ENCODE measurements at places on chromosomes 7 and 10.

GRCh38 chr10:79431428-79431827 lies 14.0 kb downstream of the ZCCHC24 start:
- no peak for DNase-seq

DNA sequence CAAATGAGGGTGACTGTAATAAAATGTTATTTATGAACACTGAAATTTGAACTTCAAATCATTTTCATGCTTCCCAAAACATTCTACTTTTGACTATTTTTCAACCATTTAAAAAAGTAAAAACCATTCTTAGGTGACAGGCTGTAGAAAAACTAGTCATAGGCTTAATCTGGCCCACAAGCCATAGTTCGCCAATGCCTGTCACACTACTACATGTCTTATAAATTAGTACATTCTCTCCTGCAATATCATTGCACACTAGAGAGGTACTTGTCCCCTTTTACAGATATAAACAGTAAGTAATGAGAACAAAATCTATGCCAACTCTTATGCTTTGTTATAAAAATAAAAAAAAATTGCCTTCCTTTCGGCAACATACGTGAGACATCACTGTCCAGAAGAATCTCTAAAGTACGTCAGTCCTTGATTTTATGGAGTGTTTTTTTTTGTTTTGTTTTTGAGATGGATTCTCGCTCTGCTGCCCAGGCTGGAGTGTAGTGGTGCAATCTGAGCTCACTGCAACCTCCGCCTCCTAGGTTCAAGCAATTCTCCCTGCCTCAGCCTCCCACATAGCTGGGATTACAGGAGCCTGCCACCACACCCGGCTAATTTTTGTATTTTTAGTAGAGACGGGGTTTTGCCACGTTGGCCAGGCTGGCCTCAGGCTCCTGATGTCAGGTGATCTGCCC lies 23.2 kb downstream of the UPF2 start:
- DNase-seq = no peak

DNA sequence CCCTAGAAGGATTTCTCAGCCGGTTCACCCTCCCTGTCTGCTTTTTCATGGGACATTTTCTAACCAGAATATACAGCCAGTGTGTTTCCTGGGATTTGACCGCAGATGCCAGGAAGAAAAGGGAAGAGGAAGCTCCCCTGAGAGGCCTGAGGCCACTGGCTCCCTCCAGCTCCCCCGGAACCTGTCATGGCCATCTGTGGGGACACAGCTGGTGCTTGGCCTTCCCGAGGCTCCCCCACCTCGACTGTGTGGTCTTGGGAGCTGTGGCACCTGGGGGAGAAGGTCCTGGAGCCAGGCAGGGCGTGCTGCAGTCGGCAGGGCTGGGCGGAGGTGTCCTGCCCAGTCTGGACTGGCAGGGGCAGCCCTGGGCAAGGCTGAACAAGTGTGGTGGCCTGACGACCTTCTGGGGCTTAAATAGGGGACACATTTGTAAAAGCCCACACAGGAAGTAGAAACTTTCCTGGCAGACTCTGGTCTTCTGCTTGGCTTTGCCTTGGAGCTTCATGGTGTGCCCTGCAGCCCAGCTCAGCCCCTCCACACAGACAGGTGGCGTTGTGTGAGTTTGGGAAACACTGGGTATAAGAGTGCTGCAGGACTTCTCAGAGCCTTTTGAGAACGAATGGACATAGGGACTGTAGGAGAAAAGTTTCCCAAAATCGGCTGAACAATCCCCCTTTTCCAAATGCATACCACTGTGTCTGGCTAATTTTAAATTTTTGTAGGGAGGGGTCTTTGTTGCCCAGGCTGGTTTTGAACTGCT lies 6.8 kb downstream of the BRI3 start:
- no peak for DNase-seq

DNA sequence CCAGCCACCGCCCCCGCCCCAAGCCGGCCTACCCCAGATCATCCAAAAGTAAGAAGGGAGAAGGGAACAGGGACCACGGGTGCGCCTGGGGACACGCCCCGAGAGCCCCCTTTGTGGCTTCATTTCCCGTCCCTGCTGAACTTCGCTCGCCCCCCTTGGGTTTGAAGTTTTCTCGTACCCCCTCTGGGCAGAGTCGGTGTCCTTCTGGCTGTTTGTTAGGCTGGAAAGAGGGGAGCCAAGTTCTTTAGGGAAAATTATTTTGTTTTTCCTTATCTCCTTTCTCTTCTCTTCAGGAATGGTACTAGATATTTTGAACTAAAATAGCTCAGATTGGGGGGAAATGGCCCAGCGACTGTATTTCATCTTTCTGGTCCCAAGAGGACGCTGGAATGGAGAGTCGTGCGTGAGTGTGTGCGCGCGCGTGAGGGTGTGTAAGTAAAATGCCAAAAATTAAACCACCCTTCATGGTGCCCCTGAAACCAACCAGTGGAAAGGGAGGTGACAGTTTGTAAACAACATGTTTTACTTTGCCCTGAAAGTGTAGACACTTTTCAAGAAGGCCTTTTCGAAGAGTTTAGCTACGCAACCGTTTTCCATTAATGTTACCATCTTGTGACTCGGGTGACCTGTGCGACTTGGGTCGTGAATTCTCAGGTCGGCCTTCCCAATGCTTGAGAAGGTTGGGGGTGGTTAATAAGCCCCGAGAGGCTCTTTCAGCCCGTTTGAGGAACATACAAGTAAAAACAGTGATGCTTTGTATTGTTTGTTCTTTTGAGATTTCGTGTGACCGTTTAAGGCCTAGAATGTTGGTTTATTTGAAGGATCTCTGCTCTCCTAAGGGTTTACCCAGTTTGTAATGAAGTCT lies 694 bp downstream of the RBM20 start:
- no peak for DNase-seq

DNA sequence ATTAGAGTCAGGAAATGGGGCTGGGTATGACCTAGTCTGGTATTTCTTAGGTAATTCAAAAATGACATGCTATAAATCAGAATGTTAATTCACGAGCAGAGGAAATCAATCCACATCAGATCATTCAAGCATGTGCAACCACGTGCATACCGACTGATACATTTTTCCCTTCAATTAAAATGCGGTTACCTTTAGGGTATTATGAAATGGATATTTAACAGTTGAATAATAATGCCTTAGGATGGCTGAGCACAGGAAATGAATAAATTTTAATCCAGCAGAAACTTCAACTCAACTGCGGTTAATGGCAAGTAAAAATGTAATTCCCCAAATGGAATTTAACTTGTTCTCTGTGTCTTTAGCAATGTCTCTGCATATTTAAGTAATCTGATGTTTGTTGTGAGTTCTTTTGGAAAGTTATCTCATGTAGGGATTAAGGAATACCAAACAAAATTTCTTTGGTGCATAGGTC lies 9.2 kb downstream of the CPA2 start:
- no peak for DNase-seq

DNA sequence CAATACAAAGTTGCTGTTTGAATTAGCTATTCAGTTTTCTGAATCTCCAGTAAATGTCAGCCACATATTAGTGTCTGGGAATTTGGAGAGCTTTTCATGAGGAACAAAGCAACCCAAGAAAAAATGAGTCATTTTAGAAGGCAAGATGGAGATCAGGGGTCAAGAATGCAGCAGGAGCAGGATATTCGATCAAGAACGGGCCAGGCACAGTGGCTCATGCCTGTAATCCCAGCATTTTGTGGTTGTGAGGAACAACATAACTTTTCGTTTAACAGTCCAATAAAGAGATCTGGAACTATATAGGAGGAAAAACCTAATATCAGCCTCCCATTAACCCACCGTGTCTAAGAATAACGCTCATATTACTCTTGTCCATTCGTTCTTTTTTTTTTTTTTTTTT lies 600.5 kb downstream of the MAGI2 start:
- DNase-seq = no peak

DNA sequence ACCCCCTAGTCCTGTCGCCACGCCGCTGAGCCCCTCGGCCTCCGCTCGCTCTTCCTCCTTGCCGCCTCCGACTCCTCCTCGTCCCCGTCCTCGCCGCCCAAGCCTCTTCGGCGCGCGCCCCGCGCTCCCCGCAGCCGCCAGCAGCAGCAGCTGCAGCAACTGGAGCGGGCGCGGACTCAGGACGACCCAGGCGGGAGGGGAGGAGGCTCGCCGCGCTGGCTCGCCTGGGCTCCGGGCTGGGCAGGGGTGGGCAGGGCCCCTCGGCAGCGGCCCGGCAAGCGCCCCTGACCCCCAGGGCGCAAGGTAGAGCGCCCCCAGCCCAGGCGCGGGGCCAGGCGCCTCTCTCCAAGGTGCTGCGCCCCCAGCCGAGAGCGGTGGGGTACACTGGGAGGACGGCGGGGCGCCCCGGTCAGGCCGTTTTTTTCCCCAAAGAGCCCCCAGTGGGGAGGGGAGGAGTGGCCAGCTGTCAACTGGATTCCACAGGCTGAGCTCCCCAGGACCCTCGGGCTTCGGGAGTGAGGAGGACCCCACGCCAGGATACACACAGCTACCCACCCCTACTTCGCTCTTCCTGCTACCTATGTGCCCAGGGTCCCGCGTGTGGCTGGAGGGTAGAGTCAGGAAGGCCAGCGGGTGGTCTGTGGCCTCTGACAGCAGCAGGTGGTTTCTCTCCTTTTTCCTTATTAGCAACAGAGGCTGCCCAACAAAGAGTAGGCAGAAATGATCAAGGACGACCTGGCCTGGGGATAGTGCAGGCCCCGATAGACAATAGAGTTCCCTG lies 903 bp upstream of the KCNMA1 start:
- DNase-seq = no peak

- no peak for DNase-seq
Observed at GRCh38 chr7:16785321-16785720, 19.5 kb downstream of the AGR2 start.

GRCh38 chr10:102593804-102594079 lies 50.5 kb upstream of the TRIM8 start:
- DNase-seq = no peak

DNA sequence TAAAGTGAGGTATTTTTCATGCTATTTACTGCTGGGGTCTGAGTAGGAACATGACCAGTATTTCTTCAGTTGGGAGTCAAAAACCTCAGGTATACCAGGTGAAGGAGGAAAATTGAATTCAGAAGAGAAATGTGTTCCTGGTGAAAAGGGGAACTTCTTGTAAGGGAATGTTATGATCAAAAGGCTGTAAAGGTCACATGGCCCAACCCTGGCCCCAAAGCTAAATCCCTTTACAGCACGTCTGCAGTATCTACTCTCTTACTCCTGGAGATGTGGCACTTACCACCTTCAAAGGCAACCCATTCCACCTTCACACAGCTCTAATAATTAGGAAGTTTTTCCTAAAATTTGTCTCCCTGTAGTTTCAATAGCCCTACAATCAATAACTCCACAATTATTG lies 15.2 kb downstream of the PIK3AP1 start:
- no peak for DNase-seq

GRCh38 chr10:99234791-99235657 lies 628 bp downstream of the HPSE2 start:
- peak; percentile 4 for DNase-seq

DNA sequence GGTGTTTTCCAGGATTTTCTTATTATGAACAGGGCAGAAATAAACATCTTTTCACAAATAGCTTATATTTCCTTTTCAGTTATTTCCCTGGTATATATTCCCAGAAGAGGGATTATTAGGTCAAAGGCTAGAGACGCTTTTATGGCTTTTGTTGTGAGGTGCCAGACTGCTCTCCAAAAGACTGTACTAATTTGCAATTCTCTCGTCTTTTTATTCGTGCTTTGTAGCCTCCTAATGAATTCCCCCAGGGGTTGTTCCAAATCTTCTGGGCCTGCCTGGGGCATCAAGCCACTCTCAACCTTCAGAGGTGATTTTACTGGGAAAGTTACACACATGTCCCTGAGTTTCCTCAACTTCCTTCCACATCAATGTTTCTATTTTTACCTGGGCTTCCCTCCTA lies 34.0 kb upstream of the R3HCC1L start:
- DNase-seq = no peak

DNA sequence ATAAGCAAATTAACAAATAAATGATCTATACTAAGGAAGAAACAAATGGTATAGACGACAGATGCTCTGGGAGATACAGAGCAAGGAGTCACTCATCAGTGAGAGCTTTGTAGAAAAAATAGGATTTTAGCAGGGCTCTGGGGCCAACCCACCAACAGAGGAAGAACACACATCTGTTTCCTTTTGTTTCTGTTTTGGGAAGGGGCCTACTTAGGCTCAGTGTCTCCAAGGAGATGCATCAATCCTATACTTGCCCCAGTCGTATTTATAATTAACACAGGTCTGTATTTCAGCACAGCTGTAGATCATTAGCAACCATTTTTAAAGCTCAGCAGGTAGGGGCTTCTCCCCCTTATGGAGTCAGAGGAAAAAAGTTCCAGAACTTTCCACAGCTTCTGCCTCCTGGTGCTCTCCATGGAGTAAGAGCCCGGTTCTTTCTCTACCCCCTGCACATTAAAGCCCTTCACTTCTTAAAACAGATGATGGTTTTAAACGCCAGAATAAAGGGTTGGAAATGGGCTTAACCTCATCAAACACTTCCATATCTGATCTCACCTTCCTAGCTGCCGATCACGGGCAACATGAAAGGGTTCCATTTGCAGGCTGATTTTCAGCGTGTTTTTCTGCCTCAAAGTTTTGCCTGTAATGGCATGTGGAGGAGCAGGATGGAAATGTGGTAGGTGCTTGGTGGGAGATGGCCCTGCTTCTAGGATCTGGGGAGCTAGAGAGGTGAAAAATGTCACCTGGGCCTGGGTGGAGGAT lies 291.7 kb downstream of the TCF7L2 start:
- no peak for DNase-seq

DNA sequence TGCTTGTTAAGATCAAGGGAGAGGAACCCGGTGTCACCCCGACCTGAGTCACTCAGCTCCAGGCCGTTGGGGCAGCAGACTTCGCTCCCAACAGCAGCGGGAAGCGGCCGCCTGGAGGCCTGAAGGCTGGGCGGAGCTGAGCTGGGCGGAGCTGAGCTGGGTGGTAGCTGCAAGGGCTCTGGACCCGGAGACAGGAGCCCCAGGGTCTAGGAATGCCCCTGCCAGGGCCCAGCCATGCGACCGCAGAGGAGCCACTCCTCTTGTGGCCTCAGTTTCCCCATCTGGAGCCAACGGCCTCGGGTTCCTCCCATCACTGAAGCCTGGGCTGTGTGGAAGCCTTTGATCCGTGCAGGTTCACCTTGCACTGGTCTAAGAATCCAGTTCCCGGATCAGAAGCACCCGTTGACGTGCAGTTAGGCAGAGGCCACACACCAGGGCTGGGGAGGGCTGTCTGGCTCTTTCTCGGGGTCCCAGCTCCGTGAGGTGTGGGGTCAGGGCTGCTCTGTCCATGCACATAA lies 21.9 kb upstream of the DPYSL4 start:
- DNase-seq = no peak

GRCh38 chr7:36788825-36789470 lies 64.7 kb upstream of the AOAH start:
- no peak for DNase-seq

- DNase-seq = no peak
Observed at GRCh38 chr7:78688376-78688775, 765.1 kb downstream of the MAGI2 start.
